ENCODE measurements at places on chromosomes 12 and 14.

DNA sequence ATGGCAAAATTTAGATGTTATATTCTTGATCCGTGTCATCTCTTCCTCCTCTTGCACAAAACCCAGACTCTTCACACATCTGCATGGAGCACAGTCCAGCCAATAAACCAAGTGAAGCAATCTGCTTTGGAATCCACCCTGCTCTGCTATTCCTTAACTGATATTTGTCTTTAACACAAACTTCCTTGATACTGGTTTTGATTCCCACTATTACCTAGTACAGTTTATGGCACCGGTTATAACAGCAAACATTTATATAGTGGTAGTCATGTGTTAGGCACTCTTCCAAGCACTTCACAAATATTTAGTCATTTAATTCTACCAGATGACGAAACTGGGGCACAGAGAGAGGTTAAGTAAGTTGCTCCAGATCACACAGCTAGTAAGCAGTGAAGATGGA is 12.5 kb downstream of the STYK1 start:
- no peak for DNase-seq

DNA sequence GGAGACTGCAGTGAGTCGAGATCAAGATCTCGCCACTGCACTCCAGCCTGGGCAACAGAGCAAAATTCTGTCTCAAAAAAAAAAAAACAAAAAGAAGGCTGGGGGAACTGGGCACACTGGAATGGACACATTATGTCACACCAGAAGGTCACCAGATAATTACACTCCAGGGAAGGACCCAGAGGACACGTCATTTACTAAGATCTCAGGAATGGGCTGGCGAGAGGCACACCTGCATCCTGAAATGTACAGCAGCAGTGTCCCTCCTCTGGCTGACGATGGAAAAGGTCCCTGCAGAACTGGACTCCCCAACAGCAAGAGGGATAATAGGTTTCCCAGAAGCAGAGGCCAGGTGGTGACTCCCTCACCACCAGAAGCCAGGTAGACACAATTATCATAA is 243.5 kb downstream of the BCL11B start:
- no peak for DNase-seq

DNA sequence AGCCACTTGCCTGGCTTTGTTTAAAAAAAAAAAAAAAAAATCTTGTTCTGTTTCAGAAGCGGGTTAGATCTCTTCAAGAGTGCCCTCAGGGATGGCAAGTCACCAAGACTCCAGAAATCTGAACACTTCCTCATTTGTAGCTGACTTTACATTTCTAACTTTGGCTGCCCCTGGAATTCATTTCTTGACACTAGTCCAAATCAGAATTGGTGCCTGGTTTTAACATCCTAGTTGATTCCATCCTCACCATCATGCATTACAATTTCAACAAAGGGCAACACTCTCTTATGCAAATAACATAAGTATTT is 295.5 kb downstream of the RMST start:
- DNase-seq = no peak

GRCh38 chr14:91265404-91265803 is 20.9 kb upstream of the GPR68 start:
- DNase-seq = no peak

- DNase-seq = no peak
Observed at GRCh38 chr14:73097421-73097820, 38.9 kb upstream of the PSEN1 start.

- DNase-seq = no peak
Observed at GRCh38 chr14:93464271-93464670, 33.5 kb downstream of the UNC79 start.

DNA sequence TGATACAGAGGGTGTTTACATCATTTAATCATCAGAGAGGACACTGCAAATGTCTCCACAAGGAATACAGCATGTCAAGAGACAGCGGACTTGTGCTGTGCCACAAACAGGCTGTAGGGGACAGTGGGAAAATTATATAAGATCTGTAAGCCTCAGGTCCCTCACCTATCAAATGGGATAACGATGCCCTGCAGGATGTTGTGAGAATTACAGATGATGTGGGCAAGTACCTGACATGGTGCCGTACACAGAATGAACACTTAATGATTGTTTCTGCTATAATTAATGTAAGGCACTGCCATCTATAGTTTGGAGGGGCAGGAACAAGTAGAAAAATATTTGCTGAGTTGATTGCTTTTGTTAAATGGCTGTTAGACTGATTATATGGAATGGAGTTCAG is 81.9 kb upstream of the GTF2A1 start:
- no peak for DNase-seq

DNA sequence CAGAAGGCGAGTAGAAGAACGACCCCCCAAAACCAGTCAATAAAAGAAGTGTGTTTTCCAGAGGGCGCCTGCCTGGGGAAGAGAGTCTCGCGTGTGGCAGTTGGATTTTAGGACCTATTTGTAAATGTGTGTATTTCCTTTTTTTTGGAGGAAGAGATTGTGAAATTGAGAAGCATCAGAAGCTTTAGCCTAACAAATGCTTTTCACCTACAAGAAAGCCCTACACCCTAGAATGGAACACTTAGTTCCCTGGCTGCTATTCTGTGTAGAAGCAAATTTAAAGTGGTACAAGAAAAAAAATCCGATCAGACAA is 1.3 kb downstream of the RCOR1 start:
- DNase-seq = no peak

DNA sequence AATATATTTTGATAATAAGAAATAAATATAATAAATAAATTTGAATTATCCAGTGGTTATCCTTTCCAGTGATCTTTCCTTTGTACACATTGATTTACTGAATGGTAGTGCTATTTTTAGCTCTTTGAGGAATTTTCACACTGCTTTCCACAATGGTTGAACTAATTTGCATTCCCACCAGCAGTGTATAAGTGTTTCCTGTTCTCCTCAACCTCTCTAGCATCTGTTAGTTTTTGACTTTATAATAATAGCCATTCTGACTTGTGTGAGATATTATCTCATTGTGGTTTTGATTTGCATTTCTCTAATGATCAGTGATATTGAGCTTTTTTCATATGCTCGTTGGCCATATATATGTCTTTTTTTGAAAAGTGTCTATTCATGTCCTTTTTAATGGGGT is 333.7 kb downstream of the RAD51B start:
- no peak for DNase-seq

GRCh38 chr12:107557026-107557425 is 128.6 kb upstream of the PWP1 start:
- DNase-seq = no peak

DNA sequence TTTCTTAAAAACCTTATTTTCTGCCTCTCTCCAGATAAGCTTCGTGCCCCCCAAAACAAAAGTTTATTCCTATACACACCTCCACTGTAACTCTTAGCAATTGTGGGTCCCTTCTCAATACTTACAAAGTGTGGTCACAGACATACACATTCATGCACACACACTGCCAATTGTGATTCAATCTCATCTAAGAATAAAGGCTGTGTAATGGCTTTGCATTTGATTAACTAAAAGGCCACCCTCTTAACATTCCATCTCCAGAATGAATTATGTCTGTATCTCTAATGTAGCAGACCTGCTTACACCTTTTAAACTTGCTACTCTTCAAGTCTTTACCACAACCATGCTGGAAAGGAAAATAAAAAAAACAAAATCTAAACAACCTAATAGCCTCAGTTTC is 49.5 kb downstream of the MYF5 start:
- no peak for DNase-seq

DNA sequence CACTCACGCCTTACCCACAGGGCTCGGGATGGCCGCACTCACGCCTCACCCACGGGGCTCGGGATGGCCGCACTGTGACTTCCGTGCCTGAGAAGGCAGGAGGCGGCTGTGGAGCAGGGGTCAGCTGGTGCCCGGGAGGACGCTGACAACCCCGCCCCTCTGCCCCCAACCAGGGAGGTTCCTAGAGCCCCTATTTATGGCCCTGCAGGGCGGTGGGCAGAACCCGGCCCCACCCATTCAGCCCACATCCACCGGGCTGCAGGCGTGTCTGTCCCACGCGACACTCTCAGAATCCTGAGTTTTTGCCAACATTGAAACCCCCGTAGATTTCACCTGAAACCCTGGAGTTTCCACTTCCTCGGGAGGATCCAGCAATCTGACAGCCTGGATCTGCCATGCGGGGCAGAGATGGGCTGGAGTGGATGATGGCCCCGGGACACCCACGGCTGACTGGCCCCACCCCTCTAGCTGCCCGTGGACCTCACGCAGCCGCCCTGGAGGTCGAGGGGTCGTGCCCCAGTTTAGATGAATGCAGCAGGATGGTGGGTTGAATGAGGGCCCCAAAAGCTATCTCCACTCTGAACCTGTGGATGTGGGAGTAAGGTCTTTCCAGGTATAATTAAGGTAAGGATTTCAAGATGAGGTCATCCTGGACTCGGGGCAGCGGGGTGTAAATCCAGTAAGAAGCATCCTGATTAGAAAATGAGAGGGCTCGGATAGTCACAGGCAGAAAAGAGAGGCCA is 20.4 kb downstream of the GALNT9 start:
- no peak for DNase-seq

DNA sequence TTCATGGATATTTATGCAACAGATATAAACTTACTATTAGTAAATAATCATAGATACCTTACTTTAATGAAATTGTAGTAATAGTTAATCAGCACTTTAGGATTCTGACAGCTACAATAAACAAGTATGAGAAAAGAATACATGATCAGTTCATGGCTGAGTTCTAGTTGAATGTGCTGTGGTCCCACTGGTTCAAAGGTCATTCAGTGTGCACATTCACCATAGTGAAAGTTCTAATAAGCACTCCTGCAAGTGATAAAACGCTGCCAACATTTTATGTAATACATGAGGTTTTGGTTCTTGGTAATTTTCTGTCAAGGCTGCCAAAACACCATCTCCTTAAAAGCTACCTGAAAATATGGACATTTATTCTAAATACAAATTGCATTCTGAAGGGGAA is 92.6 kb downstream of the NUMB start:
- no peak for DNase-seq

- DNase-seq = no peak
Observed at GRCh38 chr14:53501361-53502211, 348.5 kb upstream of the DDHD1 start.

- DNase-seq = no peak
Observed at GRCh38 chr12:130686511-130686991, 29.5 kb downstream of the RIMBP2 start.

DNA sequence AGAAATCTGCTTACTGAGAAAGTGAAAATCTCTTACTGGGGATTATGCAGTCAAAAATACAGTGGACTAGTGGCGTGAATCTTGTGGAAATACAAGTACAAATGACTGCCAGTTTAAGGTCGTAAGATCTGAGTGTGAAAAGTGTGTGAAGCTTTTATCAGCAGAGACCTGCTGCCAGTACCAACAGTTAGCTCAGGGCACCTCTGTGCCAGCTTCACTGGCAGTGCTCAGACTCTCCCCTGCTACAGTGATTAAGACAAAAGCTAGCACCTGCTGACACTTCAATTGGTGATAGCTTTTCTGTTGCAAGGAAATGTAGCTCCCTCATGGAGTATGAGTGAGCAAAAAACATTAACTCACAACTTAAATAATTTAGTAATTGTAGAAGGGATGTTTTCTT is 185.1 kb downstream of the ANO6 start:
- no peak for DNase-seq

GRCh38 chr14:105034315-105035039 is 13.6 kb upstream of the CDCA4 start:
- no peak for DNase-seq

GRCh38 chr14:72457641-72458040 is 436.3 kb downstream of the DPF3 start:
- DNase-seq = no peak

- no peak for DNase-seq
Observed at GRCh38 chr12:95996034-95996658, at the start of gene HAL. HAL (minus strand) TSS chr12:95996344; CDS start chr12:95995910, 434 bp downstream.

DNA sequence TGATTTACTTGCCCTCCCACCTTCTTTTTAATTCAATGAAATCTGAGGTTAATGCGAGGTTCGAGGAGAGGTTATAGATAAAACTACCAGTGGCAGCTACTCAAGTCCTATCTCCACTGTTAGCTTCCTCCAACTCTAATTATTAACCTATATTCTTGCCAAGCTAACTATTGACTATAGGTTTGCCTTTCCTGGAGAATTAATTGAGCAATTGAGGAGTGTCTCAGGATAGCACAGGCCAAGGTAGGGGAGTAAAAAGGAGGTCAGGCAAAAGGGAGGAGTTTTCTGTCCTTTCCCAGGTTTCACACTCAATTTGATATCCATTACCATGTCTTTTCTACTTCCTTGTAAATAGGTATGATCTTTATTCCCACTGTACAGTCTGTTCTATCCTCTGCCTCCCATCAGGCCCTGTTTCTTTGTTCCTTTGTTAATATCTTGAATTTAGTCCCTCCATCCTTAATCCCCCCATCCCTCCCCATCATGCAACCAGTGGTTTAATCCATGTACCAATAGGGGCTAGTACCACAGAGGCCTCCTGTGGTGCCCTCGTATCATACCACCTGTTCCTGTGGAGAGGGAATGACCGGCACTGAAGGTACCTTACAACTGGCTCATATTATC is 3.7 kb upstream of the SUOX start:
- DNase-seq = no peak

- no peak for DNase-seq
Observed at GRCh38 chr12:16893426-16893825, 287.5 kb upstream of the LMO3 start.

- DNase-seq = no peak
Observed at GRCh38 chr14:61077951-61078720, 97.1 kb downstream of the SLC38A6 start.

GRCh38 chr14:69827560-69827959 is 30.5 kb upstream of the SLC10A1 start:
- no peak for DNase-seq

- no peak for DNase-seq
Observed at GRCh38 chr14:31690056-31690455, 128.9 kb downstream of the NUBPL start.

- no peak for DNase-seq
Observed at GRCh38 chr12:71652656-71653055, 11.0 kb downstream of the ZFC3H1 start.

DNA sequence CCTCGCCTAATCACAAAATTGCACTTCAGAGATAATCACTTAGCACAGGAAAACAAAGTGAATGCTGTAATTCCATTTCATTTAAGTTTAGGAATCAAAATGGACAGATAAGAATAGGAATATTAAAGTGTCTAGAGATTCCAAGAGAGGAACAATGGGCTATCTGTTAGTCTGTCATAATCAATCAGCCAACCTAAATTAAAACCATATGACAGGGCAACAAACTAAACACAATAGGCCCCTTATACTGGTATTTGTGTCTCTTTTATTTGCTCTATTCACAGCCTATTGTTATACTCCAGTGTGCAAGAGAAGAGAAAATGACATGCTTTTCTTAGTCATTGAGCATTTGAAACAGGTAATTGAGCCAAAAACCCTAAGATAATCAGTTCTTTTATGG is 259.4 kb downstream of the PRKD1 start:
- no peak for DNase-seq
